ENCODE measurements at places on chromosomes 16 and 17.

- no peak for DNase-seq
Observed at GRCh38 chr17:33375103-33375502, 82.0 kb upstream of the ASIC2 start.

DNA sequence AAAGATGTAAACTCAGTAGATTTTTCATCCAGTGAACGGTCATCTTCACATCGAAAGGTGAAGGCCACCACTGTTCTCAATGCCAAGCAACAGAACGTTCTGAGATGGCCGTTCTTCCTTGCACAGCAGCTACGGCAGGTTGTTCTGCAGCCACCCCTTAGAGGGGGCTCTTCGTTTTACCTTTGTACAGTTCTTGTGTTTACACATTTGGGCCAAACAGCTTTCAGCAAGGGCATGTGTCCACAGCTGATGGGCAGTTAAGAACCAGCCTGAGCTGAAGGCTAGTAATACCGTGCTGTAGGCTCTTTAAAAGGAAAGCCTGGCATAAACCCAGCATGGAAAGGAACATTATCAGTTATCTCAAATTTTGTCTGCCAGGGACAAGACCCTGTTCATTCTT lies 15.9 kb downstream of the PLD6 start:
- no peak for DNase-seq

DNA sequence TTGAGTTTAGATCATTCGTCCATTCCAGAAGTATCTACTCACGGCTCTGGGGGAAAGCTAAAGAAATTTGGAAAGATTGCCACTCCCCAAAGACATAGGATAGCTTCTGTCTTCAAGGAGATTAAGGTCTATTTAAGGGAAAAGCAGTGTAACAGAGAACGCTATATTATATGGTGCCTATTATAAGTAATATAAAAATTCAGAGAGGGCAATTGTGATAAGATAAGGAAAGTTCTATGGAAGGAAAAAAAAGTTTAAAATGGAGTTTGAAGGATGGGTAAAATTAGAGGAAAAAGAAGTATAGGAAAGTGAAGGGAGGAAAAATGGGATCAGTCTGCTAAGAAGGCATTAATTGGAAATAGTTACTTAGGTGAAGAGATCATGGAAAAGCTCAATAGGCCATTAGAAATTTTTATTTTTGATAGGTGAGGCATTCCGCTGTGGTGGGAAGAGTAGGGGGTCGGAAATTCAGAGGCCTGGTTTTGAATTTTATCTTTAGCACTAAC lies 690 bp upstream of the CDC27 start:
- no peak for DNase-seq

GRCh38 chr17:75695141-75695829 lies 26.0 kb upstream of the ITGB4 start:
- no peak for DNase-seq

- no peak for DNase-seq
Observed at GRCh38 chr17:8941520-8941919, 24.0 kb downstream of the PIK3R5 start.

- no peak for DNase-seq
Observed at GRCh38 chr16:86642087-86642486, 63.7 kb downstream of the FOXL1 start.

GRCh38 chr16:89670496-89671431 lies 13.1 kb downstream of the SPATA33 start:
- no peak for DNase-seq

- DNase-seq: no peak
Observed at GRCh38 chr17:50283246-50283645, 9.0 kb downstream of the TMEM92 start.

DNA sequence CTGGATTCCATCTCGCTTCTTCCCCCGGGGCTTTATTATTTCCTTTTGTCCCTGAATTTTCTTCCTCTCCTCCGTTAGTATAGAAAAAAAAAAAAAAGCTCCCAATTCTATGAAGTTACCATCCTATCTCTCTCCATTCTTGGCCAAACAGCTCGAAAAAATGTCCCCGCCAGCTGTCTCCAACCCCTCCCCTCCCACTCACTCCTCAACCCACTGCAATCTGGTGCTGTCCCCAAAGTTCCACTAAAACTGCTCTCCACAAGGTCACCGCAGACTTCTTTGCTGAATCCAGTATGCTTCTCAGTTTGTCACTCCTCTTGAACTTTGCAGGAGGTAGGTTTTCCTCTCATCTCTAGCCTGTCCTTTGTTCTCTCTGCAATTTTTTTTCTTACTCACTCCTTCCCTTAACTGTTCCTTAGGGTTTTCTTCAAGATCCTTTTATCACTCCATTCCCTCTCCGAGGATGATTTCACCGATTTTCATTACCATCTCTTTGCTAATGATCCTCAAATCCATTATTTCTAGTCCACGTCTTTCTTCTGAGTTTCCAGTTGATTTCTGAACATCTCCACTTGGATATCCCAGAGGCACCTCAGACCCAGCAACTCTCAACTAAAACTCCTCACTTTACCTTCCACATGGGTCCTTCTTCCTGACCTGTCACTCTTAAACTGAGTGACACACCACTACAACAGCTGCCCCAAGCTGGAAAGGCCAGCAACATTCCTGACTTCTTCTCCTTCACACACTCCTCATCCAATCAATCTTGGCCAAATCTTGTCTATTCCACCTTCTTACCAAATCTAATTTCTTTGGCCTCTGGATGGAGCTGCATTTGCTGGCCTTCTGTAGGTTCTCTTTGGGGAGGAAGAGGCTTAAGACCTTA lies 1.5 kb upstream of the SUMO2 start:
- no peak for DNase-seq

DNA sequence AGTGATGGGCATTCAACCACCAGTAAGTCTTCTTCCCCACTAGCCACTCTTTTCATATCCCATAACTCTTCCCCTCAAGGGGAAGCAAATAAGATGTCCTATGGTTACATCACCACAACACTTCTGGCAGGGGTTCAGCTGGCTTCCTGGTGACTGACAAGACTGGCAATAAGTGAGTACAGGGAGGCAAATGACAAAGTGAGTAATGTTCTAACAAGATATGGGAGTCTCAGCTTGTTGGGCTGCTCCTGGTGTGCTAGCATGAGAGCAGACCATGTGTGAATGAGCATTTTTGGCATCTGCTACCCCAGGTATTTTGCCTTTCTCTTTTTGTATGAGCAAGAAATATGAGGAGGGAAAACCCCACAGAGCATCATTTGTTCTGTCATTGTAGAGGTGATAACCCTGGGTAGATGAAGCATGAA lies 9.9 kb downstream of the TMIGD1 start:
- DNase-seq: peak; percentile 68

DNA sequence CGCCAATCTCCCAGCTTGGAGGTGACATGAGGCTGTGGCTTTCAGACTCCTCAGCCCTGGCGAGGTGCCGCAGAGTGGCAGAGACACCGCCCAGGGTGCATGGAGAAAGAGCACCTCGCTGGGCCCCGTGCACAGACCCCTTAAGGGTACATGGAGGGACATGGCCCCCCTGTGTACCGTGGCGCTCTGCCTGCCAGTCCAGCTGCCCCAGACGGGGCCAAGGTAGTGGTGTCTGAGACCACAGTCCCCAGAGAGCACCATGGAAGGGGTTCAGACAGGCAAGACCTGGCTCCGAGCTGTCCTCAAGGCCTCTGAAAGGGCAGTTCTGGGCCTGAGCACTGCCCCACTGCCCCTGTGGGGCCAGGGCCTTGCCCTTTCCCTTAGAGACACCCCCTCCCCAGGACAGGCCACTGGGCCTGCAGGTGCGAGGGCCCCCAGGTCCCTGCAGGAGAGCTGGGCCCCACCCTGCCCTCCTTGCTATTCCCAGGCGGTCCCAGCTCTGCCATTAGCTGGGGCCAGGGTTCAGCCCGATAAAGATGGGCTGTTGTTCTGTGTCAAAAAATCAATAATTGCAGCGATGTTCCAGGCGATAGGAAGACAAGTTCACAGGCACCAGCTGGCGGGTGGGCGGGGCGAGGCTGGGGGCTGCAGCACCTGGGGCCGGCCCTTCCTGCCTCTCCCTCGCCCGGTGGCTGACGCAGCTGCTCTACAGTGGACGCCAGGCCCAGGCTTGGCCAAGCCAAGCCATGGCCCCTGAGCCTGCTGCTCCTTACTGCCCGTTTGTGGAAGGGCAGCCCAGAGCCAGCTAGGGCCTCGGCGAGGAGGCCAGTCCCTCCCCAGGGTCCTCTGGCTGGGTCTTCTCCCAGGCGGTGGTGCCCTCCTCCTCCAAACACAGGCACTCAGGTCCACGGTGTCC lies 51.7 kb downstream of the ZFPM1 start:
- DNase-seq: no peak

- no peak for DNase-seq
Observed at GRCh38 chr17:2745317-2746037, 4.0 kb downstream of the CCDC92B start.

DNA sequence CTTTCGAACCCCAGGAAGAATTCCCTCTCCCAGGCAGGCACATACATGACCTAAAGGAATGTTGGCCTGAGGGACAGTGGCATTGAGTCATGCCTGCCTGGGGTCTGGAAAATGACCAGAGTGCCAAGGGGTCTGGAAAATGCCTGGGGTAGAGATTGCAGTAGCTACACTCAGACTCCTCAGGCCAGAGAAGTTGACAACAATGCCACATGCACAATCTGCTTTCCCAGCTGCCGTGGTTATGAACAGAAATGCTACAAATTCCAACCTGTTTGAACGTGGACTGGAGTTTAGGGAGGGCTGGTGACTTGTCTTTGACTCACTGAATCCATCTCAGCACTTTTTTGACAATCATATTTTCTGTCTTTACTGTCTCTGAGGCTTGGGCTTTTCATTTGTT lies 250.0 kb downstream of the ABCC12 start:
- peak; percentile 67 for DNase-seq

DNA sequence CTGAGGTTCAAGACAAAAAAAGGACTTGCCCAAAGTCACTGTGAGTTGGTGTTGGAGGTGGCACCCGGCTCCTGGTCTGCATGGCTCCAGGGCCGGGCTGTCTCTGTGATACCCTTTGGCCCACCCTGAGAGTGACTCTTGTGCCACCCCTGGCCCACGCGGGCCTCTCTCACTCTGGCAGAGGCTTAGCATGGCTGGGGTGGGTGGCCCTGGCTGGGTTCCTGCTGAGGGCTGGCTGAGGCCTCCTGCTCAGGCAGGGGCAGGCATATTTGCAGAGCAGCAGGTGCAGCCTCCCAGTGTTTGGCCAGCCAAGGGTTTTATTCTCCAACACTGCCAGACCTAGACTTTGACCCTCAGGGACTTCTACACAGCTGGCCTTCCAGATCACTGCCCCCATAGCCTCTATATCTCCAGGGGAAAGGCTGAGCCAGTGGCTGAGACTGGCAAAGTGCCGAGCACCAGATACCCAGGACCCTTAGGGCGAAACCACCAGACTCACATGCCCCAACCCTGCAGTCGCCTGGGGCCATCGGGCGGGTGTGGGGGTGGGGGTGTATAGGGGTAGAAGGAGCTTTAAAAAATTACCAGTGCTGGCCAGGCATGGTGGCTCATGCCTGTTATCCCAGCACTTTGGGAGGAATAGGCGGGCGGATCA lies 21.5 kb upstream of the ADGRG1 start:
- no peak for DNase-seq

- DNase-seq: no peak
Observed at GRCh38 chr17:69060822-69061221, at the start of gene ABCA9. Gene ABCA9 (minus strand): TSS chr17:69060927. CDS start chr17:69051126, 9,801 bp downstream.

GRCh38 chr17:42409523-42410318 lies 13.3 kb downstream of the CAVIN1 start:
- peak; percentile 46 for DNase-seq

- DNase-seq: no peak
Observed at GRCh38 chr17:31595076-31595475, 203.6 kb downstream of the RAB11FIP4 start.

DNA sequence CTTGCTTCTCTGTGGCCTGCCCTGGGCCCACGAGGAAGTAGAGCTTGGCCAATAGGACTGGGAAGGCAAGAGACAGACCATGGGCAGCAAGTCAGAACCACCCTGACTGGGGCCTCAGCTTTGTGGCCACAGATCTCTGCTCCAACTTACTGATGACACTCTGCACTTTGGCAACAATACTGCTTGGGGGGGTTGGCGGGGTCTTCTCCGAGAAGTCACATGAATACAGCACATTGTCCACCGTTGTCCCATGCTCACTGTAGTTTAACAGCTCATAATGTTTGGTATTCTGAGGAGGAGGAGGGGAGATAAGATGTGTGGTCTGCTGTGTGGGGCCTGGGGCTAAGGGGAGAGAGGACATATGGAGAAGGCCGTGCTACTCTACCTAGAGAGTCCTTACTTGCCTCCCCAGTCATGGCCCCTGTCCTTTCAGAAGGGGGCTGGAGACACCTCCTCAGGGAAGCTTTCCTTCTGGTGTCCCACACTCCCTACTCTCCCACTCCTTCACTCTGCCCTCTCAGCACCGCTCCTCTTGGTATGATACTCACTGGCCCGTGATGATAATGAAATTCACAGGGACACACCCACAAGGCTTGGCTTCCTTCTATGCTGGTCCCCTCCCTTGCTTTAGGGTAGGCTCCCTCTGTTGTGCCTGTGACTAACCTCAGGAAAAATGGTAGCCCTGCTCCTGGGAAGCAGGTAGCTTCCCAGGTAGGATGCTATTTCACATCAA lies 4.0 kb upstream of the DHRS13 start:
- no peak for DNase-seq

- no peak for DNase-seq
Observed at GRCh38 chr17:40349895-40350688, 14.4 kb downstream of the GJD3 start.

GRCh38 chr16:67719778-67720144 lies 645 bp upstream of the GFOD2 start:
- DNase-seq: peak; percentile 27

DNA sequence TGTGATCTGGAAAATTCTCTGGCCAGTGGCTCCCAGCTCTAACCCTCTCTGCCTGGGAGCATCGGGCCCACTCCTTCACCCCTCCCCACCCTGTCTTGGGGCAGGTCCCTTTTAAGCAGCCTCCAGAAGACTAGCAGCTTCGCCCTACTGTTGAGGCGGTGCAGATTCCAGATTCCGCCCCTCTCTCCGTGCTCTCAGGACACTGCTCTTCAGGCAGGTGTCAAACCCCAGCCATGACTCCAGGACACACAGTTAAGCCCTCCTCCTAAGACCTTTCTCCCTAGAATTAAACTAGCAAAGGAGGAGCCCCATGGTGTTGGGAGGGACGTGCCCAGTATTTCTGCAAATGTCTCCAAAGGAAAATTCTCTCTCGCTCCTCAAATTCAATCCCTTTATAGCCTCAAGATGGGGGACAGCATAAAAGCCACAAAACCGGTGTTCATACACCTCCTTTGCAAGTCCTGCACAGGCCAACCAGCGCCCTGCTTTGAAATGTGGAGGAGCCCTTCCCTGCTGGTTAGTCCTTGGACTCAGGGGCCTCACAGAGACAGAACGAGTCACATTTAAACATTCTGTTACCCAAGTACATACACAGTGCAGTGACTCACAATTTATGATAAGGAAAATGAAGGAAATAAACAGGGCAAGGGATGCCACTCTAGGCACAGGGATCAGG lies 7.2 kb downstream of the LPO start:
- no peak for DNase-seq

All from RCC 7860 (cell line).